ENCODE measurements at places on chromosomes 7 and 10. TPM values are rescaled to one million over a fixed set of nuclear protein-coding genes. Genes with fewer than 3 reads are reported as not detected.

GRCh38 chr10:7589748-7590147, 77.0 kb downstream of the ITIH5 start:
- H3K27me3 ChIP-seq: peaks cover 3% of the 10 kb centered on the region
- no peak for DNase-seq
- no peaks in the 10 kb centered on the region for H3K4me1 ChIP-seq
- no peaks in the 10 kb centered on the region for H3K36me3 ChIP-seq

- DNase-seq: no peak
- H3K27me3 ChIP-seq: no peaks in the 10 kb centered on the region
- peaks cover 28% of the 10 kb centered on the region for H3K4me1 ChIP-seq
- no peak overlapping the region for H3K4me3 ChIP-seq
- H3K36me3 ChIP-seq: peaks cover 72% of the 10 kb centered on the region
- no peak overlapping the region for H3K27ac ChIP-seq
Observed at GRCh38 chr10:46014683-46015405, 15.6 kb downstream of the NCOA4 start.

DNA sequence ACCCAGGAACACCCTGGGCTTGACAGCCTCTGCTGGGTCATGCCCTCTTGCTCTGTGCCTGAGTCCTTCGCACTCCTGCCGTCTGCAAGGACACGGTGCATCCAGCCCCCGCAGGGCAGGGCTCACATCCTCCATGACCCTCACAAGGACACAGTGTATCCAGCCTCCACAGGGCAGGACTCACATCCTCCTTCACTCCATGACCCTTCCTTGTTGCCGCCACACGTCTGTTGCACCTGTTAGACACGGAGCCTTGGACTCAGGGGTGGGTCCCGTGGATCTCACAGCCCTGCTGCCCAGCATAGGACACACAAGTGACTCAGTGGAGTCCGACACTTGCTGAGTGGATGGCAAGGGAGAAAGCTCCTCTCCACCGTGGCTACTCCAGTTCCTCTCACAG, 500.8 kb downstream of the DNAJB6 start:
- H3K27ac ChIP-seq: no peak overlapping the region
- H3K27me3 ChIP-seq: no peaks in the 10 kb centered on the region
- H3K36me3 ChIP-seq: no peaks in the 10 kb centered on the region
- no peak for DNase-seq
- no peaks in the 10 kb centered on the region for H3K4me1 ChIP-seq
- H3K4me3 ChIP-seq: no peak overlapping the region

DNA sequence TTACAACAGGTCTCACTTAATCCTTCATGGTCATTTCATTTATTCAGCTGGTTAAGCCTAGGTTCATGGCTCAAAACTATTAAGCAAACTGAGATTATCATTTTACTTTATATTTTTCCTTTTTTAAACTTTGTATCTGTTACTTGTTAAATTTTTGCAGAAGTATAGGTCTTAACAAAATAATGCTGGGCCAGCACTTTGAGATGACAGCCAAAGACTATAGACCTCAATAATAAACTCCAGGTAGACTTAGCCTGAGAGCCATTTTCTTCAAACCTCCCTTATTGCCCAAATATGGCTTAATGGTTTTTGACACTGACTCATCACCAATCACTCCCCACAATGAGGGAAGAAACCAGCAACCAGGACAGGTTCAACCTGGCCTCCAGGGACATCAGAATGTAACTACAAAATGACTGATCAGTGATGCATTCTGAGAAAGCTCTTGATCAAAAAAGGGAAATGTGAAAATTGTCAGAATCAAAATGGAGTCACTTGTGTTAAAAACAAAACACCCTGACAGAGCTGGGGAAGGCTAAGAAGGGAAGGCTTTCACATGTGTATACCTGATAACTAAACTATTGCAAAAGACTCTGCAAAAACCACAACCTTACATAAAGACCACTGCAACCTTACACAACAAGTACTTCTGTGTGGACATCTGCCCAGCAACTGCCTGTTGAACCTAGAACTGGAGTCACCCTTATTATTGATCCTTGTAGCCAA, 2.1 kb upstream of the CCDC126 start:
- DNase-seq: no peak
- H3K27ac ChIP-seq: peak overlapping the region; percentile 78
- H3K27me3 ChIP-seq: no peaks in the 10 kb centered on the region
- peaks cover 5% of the 10 kb centered on the region for H3K36me3 ChIP-seq

DNA sequence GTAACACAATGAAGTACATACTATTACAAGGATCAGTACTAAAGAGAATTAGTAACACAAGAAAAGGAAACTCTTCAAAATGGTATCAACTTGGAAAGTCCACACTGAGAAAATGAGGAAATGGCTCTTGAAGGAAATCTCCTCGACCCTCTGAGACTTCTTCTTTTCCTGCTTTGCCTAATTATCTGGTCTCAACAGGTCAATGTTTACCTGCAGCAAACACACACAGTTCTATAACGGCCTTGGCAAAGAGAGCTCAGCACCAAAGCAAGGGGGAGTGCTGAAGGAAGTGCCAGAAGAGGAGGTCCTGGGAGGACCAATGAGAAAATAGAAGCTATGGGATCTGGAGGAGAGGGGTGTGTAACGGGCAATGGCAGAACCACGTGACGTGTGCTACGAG, 21.9 kb downstream of the CHCHD3 start:
- no peak for DNase-seq
- H3K27me3 ChIP-seq: no peaks in the 10 kb centered on the region
- peak overlapping the region; percentile 74 for H3K27ac ChIP-seq
- peaks cover 21% of the 10 kb centered on the region for H3K36me3 ChIP-seq
- peaks cover 43% of the 10 kb centered on the region for H3K4me1 ChIP-seq
- H3K4me3 ChIP-seq: peak overlapping the region; percentile 20

DNA sequence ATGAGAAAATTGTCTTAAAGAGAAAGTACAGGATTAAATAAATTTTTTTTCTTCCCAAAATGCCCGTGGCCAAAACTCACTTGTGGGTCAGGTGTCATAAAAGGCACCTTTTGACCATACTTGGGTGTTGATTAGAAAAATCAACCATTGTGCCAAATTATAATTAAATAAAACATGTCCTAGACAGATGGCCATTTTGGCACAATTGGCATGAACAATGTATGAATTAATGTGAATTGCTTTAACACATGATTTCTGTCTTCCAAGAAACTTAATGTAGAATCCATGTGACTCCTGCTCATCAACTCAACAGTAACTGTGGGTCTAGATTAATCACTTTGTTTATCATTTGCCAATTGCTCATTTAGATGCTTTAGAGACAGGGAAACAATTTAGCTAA, 64.0 kb downstream of the CSTF2T start:
- H3K27me3 ChIP-seq: no peaks in the 10 kb centered on the region
- no peaks in the 10 kb centered on the region for H3K36me3 ChIP-seq
- H3K27ac ChIP-seq: no peak overlapping the region
- H3K4me1 ChIP-seq: no peaks in the 10 kb centered on the region
- no peak for DNase-seq
- H3K4me3 ChIP-seq: no peak overlapping the region

DNA sequence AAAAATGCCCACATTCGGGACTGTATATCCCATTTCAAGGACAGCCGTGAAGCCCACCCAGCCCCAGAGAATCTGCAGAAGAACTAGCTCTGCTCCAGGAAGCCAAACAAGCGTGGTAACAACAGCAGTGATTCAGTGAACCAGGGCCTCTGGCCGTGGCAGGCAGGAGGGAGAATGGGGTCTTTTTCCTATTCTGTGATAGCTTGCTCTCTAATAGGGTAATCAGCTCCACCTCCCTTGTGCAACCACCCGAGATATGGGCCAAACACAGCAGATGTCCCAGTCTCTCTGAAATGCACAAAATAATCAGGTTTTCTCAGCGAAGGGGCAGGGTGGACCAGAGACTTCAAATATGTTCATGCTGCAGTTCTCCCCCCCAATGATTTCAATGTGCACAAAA, 35.8 kb downstream of the CHST15 start:
- no peak overlapping the region for H3K4me3 ChIP-seq
- H3K27me3 ChIP-seq: no peaks in the 10 kb centered on the region
- peaks cover 6% of the 10 kb centered on the region for H3K4me1 ChIP-seq
- no peak overlapping the region for H3K27ac ChIP-seq

DNA sequence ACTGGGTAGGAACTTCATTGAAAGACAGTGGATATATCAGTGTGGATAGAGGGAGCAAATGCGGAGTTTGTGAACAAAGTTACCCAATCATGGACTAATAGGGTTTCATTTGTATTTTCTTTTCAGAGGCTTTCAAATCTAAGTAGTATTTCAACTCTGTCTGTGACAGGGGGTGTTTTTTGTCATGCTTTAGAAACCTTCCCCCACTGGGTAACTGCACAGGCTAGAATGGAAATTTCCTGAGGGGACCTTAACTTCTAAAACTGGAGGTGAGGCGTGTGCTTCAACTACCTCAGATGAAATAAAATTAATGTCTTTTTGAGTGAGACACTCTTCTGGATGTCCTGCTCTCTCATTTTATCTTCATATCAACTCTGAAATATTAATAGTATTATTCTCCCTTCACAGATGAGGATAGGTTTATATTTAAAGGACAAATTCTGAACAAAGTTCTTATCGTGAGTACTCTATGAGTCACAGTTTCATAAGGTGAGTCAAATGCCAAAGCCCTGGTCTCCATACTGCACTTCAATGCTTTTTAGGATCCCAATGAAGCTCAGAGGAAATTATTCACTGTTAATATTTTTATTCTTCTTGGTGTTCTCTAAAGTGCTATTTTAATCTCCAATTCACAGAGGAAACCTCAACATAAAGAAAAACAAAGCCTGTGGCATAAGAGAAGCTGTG, 770.6 kb downstream of the CCSER2 start:
- H3K36me3 ChIP-seq: no peaks in the 10 kb centered on the region
- no peaks in the 10 kb centered on the region for H3K27me3 ChIP-seq
- no peaks in the 10 kb centered on the region for H3K4me1 ChIP-seq
- no peak overlapping the region for H3K4me3 ChIP-seq
- H3K27ac ChIP-seq: no peak overlapping the region
- no peak for DNase-seq

DNA sequence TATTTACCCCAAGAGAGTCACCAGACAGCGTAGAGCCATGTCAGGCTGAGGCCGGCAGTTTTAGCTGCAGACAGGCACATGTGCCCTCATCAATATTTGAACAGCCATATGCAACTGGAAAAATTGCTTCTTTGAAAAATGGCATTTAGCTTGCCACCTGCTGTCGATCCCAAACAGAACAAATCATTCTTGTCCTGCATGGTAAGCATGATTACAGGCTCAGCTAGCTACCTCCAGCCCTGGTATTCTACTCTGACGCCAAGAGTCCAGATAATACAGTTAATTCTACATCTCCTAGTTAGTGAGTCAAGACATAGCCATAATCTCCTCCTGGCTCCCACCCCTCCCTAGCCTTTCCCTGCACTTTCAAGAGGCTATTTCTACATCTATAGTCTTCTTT, 7.7 kb downstream of the CREB3L2 start:
- no peak for DNase-seq
- H3K4me1 ChIP-seq: peaks cover 36% of the 10 kb centered on the region
- no peak overlapping the region for H3K27ac ChIP-seq
- H3K36me3 ChIP-seq: peaks cover 5% of the 10 kb centered on the region

- DNase-seq: no peak
- no peak overlapping the region for H3K4me3 ChIP-seq
- no peaks in the 10 kb centered on the region for H3K36me3 ChIP-seq
- H3K27ac ChIP-seq: no peak overlapping the region
- peaks cover 33% of the 10 kb centered on the region for H3K4me1 ChIP-seq
Observed at GRCh38 chr10:17432723-17433122, 21.7 kb downstream of the ST8SIA6 start.

DNA sequence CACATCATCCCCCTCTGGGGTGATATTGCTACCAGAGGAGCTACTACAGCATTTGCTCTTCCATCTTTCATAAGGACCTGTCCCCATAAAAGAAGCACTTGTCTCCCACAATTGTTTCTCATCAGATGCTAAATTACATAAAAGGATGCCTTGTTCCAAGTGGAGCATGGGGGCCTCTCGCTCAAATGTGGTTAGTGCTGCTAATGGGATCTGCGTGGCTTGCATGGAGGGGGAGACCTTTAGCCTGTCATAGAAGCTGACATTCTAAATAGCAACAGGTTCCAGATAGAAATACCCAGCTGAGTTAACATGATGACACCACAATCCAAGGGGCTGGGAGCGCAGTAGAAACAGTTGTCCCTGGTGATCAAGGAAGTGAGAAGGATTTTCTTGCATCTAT, 257.9 kb downstream of the SFMBT2 start:
- H3K4me3 ChIP-seq: no peak overlapping the region
- peaks cover 18% of the 10 kb centered on the region for H3K4me1 ChIP-seq
- peaks cover 7% of the 10 kb centered on the region for H3K27me3 ChIP-seq
- no peak for DNase-seq
- H3K36me3 ChIP-seq: no peaks in the 10 kb centered on the region
- H3K27ac ChIP-seq: no peak overlapping the region

DNA sequence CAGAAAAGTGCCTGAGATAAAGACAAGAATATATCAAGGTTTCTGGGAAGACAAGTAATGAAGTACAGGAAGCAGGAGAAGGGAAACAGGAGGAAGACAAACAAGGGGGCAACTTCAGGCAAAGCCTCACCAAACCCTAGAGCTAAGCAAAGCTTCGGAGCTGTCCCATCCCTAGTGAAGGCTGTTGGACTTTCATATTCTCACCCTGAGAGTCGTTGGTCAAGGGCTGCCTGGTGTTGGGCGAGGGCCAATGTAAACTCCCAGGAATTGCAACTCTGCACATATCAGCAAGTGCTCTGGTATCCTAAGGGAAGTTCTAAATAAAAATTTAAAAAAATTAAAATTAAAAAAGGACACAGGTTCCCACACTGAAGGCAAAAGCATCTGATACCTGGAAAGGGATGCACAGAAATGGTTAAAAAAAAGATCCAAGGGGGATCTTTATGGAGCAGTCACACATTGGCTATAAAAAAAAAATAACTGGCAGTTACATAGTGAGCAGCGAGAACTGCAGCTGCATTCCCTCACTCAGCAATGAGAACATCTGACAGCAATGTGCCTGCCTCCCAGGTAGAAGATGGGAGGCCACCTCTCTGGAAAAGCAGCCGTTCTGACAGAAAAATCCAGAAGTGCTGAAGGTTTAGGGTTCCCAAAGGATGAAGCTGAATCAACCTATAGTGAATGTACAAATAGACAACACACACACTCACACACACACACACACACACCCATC, 304.7 kb downstream of the WDR11 start:
- H3K4me3 ChIP-seq: no peak overlapping the region
- H3K27ac ChIP-seq: no peak overlapping the region
- no peaks in the 10 kb centered on the region for H3K36me3 ChIP-seq
- no peaks in the 10 kb centered on the region for H3K4me1 ChIP-seq
- DNase-seq: no peak

DNA sequence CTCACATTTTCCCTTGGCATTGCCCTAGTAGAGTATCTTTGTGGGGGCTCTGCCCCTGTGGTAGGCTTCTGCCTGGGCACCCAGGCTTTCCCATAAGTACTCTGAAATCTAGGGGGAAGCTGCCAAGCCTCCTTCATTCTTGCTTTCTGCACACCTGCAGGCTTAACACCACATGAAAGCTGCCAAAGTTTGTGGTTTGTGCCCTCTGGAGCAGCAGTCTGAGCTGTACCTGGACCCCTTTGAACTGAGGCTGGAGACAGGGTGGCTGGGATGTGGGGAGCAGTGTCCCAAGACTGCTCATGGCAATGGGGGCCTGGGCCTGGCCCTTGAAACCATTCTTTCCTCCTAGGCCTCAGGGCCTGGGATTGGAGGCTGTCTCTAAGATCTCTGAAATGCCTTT, 35.0 kb upstream of the TMEM273 start:
- H3K4me1 ChIP-seq: no peaks in the 10 kb centered on the region
- peaks cover 2% of the 10 kb centered on the region for H3K27me3 ChIP-seq
- no peak overlapping the region for H3K27ac ChIP-seq
- H3K4me3 ChIP-seq: no peak overlapping the region
- no peak for DNase-seq

ADCK2 gene
- 17.6 TPM for total RNA-seq

CUZD1 gene
- 2.2 TPM for total RNA-seq

DHTKD1 gene
- 58.2 TPM for total RNA-seq
